ENCODE measurements at places on chromosomes 16 and 17.

GRCh38 chr17:33914125-33914524, 341.0 kb upstream of the CCL2 start:
- DNase-seq: no peak

GRCh38 chr16:84729716-84730320, 30.0 kb downstream of the USP10 start:
- no peak for DNase-seq

- peak; percentile 38 for DNase-seq
Measured at GRCh38 chr17:65593855-65594845, 32.7 kb upstream of the AXIN2 start.

DNA sequence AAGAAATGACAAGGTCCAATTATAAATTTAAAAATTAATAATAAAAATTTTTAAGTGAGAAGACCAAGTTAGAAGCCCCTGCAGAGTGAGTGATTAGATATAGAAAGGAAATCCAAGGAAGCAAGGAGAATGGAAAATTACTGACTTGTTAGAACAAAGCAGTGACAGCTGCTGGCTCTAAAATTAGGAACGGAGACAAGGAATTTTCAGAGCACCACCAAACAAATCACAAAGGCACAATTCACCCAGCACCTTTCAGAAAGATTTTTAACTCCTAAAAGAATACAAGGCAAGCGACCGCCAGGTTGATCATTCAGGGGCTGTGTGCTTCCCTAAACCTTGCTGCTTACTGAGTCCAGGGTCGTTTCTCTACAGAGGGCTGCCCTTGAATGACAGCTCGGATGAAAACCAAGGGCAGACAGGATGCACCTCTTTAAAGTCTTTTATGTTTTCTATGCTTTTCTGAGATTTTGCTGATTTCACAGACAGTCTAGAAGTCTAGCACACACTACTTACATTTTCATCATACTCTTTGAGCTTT, 45.4 kb upstream of the GINS3 start:
- DNase-seq: no peak

DNA sequence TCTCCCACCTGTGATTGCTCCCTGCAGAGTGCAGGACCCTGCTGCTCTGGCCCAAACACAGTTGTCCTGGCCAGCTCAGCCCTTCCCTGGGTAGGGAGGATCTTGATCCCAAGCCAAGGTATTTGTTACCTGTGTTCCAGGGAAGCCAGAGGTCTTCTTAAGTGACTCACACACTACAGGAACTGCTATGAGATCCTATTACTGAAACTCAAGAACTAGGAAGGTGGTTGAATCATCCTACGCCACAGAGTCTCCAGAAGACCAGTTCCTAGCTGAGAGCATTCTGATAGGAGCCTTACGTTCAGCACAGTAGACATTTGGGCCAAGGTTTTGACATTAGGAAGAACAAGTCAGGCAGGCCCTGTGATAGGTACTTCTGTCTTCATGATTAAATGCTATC, 12.0 kb downstream of the CHST6 start:
- DNase-seq: no peak

GRCh38 chr17:73436954-73437353, 125.2 kb upstream of the CDC42EP4 start:
- DNase-seq: no peak

DNA sequence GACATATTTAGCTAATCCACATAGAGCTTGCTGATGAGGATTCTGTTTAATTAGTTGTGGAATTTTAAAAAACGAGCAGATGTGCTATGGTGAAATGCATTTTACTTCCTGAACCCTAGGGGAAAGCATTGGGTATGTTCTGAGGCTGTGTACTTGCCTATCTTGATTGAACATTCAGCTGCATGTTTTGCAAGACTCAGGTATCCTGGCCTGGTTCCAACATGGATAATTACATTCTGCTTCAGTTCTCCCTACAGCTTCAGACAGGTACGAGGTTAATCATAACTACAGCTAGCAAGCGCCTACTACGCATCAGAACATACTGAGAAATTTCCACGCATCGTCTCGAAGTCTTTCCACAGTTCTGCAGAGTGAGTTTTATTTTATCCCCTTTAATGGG, 77.0 kb downstream of the HS3ST2 start:
- no peak for DNase-seq

DNA sequence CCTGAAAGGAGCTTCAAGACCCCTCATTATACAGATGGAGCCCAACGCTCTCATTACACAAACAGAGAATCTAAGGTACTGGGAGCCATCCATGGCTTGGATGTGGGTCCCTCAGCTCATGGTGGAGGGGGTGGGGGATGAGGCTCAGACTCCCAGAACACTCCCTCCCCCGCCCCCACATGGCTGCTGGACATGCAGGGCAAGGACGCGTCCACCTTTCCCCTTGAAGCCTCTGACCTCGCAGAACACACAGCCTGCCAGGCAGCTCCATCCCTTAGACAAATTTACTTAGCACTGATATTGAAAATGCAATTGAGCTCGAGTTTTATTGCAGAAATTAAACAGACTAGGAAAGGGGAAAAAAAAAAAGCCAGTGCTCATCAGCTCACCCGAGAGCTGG, 203.9 kb downstream of the ZNF423 start:
- no peak for DNase-seq

DNA sequence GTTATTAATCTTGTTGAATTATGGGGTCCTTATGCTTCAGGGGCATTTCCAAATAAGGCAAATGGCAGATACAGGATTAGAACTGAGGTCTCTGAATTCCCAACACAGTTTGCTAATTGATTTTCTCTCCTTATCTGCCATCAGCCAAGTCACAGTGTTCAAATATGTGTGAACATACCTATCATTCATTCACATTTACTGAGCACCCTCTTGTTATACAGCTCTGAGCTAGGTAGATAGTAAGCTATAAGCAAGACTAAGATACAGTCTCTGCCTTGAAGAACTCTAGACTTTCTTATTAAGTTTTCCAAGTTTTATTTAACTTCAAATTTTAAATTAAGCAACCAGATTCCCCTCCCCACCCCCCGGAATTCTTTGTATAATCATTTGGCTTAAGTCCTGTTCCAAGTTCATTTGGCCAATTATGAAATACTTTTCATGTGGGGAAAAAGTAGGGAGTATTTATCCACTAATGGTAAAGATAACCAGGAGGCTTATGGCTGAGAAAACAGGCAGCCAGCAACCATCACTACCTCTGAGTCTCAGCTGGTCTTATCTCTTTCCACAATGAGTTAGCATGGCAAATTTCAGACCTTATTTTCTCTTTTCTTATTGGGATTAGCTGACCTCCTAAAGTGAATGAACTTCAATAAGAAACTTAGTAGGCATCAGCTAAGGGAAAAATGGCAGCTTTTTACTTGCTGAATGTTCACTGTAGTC, 31.4 kb upstream of the CORO6 start:
- DNase-seq: no peak

Data from right hindlimb (tissue), 1 donor.